ENCODE measurements at places on chromosomes 7 and 10. TPM values are rescaled to one million over a fixed set of nuclear protein-coding genes. Genes with fewer than 3 reads are reported as not detected.

- DNase-seq, result no peak
Observed at GRCh38 chr7:111394891-111395290, 167.4 kb downstream of the IMMP2L start.

Gene OR9A2
- polyA plus RNA-seq, result not detected

DNA sequence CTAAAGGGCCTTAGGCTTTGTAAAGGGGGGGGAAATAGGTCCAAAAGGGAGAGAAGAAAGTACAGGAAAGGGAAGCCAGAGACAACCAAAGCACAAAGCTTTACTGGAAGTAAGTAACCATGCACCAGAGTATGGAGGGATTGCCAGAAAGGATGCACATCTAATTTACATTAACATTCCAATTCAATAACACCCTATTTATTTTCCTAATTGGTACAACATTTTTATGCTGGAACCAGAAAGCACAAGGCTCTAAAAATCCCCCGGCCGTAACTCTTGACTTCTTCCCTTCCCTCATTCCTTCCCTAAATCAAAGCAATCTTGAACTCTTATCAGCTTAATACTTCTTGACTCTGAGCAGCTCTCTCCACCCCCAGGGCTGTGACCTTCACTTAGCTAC lies 400.0 kb upstream of the CELF2 start:
- DNase-seq, result peak; percentile 19

- DNase-seq, result peak; percentile 83
Observed at GRCh38 chr10:88926566-88927415, 25.8 kb downstream of the ACTA2 start.

DNA sequence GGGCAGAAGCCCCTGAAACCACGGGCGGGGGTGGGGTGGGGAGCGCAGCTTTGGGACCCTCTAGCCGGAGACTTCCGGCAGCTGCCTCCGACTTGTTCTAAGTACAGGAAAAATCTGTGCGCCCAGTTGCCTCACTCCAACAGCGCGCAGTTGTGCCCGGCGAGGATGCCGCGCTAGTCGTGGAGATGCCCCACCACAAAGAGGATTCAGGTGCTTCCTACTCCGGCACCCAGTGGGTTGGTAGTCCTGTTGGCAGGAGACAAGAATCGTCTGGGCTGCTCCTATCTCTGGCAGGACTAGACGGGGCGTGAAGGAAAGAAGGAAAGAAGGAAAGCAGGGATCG lies 465 bp upstream of the NPY start:
- no peak for DNase-seq
